ENCODE measurements at places on chromosomes 1 and 21. TPM values are rescaled to one million over a fixed set of nuclear protein-coding genes. Genes with fewer than 3 reads are reported as not detected.

GRCh38 chr1:37634244-37634991 lies at the start of gene RSPO1:
Gene RSPO1 (minus strand): TSS chr1:37634892. CDS start chr1:37629661, 5,231 bp downstream.
- peak; percentile 73 for DNase-seq

DNA sequence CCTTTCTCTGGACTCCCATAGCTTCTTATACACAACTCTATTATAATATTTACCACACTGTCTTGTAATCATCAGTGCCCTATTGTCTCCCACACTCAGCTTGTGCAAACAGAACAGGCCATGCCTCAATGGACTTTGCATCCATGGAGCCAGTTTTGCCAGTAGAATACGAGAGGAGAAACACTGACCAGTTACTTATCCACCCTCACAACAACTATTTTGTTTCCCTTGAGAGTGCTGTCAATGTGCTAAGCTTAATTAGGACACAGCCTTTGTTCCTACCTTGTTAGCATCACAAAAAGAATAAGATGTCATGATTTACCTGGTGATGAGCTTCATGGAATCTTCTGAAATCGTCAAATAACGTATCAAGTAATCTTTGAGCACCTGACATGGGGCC lies 18.1 kb upstream of the LRRC52 start:
- DNase-seq = no peak

GRCh38 chr1:95086949-95087533 lies 14.3 kb upstream of the ALG14 start:
- DNase-seq = peak; percentile 22

DNA sequence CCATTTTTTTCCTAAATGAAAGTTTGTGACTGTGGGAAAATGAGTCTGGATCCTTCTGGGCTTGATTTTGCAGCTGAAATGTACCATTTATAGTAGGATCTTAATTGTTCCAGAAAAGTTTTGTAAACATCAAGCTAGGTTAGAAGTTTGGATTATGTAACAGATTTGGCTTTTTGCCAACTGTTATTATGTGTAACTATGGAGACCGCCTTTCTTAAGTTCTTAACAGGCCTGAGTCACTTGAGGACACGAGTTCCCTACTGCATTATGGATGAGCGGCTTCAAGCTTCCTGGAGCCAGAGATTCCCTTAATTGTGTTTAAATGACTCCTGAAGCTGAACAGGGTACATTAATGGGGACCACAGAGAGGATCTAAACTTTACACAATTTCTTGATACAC lies 22.2 kb downstream of the SLC25A33 start:
- peak; percentile 47 for DNase-seq

DNA sequence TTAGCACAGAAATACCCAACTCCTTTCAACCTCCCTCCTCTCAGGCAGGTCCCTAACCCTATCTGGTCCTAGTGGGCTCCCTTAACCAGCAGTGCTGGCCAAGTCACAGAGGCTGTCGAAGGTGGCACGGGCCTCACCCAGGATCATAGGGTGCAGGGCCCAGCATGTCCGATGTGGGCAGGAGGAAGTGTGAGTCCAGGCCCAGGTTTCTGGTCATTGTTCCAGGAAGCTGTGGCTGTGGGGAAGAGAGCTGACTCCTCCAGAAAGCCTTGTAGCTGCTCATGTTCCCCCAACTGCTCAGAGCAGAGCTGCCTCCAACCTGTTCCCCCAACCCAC lies 2.4 kb downstream of the CCDC17 start:
- DNase-seq = no peak

DNA sequence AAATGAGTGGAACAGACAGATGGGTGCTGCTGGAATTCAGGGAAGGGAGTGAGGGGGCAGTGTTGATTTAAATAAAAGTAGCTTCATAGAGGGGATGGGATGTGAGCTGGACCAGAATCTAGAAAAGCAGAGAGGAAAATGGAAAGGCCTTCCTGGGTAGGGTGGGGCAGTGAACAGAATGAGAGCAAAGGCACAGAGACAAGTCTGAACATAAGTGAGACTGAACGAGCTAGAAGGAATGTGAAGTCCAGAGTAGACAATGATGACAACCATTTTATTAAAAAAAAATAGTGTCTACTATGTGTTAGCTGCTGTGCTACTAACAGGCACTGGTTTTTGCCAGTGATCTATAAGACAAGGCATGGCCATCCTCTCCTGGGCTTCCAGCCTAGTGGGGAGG lies 36.0 kb downstream of the ELK4 start:
- no peak for DNase-seq

GRCh38 chr21:37374027-37374426 lies 7.5 kb downstream of the DYRK1A start:
- no peak for DNase-seq

GRCh38 chr1:164725401-164725800 lies 166.4 kb downstream of the PBX1 start:
- peak; percentile 86 for DNase-seq

GRCh38 chr1:86714561-86715244 lies 10.3 kb downstream of the SH3GLB1 start:
- DNase-seq = no peak

GRCh38 chr1:231678011-231678432 lies 51.4 kb downstream of the DISC1 start:
- DNase-seq = no peak

IBA57 gene
- 21.4 TPM for total RNA-seq

CENPF gene
- 2.0 TPM for total RNA-seq

KRTAP13-2 gene
- total RNA-seq = not detected

CR1 gene
- 22.0 TPM for total RNA-seq

SGIP1 gene
- 5.6 TPM for total RNA-seq

All from lung (tissue), 17 donors.